ENCODE measurements at places on chromosomes 5 and 9.

- DNase-seq, result no peak
Measured at GRCh38 chr5:56277573-56277972, 44.4 kb upstream of the ANKRD55 start.

DNA sequence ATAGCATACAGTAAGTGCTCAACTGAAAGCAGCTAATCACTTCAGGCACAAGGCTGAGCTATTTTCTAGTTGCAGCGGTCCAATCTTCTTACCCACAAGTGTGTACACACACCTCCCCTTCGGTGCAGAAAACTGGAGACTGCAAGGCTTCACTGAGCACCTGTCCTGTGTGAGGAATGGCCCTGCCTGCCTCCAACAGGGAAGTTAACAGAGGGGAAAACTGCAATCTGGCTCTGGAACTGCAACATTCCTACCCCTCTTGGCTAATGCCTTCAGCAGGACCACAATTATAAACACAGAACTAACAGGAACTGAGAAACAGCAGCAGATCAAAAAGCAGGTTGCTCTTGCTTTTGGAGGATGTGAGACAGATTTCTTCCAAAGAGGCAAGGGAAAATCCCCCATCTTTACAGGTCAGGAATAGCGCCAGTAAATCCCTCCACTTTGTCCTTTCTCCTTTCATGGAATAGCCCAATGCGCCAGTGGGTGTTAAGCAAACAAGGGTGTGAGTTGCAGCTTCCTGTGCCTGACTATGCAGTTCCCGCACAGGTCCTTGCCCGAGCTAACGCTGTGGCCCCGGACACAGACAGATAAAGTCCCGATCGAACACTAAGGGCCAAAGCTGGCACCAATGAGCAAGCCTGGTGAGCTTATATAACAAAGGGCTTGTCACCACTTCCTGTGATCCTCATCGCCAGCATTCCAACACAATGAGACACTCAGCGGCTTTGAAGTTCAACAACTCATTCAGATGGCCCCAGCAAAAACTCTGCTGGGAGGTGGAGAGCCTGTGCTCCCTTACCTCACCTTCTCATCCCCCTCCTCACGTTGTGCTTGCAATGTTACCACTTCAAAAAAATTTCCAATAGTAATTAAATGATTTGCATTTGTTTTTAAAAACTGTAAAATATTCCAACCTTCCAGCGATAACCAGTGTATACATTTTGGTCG is 21.5 kb downstream of the SHB start:
- no peak for DNase-seq

- DNase-seq, result no peak
Measured at GRCh38 chr5:93360436-93361088, 220.5 kb downstream of the NR2F1-AS1 start.

- DNase-seq, result peak; percentile 82
Measured at GRCh38 chr9:130461218-130461630, 16.5 kb downstream of the ASS1 start.

GRCh38 chr9:7239708-7240107 is 481.9 kb downstream of the KDM4C start:
- no peak for DNase-seq

DNA sequence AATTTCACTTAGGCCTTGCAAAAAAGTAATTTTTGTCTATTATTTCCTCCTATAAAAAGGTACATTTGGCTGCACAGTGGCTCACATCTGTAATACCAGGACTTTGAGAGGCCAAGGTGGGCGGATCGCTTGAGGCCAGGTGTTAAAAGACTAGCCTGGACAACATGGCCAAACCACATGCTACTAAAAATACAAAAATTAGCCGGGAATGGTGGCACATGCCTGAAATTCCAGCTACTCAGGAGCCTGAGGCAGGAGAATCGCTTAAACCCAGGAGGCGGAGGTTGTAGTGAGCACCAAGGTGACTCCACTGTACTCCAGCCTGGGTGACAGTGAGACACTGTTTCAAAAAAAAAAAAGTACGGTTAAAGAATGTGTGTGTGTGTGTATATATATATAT is 15.7 kb downstream of the NUP155 start:
- DNase-seq, result no peak

GRCh38 chr5:50715001-50715400 is 48.6 kb downstream of the PARP8 start:
- no peak for DNase-seq

- no peak for DNase-seq
Measured at GRCh38 chr9:122777935-122778627, 10.7 kb upstream of the OR5C1 start.

GRCh38 chr5:154221371-154221896 is 30.9 kb downstream of the GALNT10 start:
- no peak for DNase-seq

DNA sequence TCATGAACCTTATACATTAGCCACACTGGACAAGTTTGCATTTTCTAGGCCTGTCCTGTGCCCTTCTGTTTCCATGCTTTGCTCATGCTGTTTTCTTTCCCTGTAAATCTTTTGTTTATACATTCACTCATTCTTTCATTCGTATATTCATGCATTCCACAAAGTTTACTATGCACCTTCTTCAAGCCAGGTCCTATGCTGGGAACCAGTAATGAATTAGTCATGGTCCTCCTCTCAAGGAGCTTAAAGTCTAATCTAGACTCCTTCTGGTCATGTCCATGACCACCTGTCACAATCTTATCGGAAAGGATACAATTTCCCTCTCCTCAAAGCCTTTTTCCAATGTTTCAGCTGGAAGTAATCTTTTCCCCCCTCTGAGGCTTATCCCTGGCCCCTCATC is 9.1 kb upstream of the XPA start:
- no peak for DNase-seq

DNA sequence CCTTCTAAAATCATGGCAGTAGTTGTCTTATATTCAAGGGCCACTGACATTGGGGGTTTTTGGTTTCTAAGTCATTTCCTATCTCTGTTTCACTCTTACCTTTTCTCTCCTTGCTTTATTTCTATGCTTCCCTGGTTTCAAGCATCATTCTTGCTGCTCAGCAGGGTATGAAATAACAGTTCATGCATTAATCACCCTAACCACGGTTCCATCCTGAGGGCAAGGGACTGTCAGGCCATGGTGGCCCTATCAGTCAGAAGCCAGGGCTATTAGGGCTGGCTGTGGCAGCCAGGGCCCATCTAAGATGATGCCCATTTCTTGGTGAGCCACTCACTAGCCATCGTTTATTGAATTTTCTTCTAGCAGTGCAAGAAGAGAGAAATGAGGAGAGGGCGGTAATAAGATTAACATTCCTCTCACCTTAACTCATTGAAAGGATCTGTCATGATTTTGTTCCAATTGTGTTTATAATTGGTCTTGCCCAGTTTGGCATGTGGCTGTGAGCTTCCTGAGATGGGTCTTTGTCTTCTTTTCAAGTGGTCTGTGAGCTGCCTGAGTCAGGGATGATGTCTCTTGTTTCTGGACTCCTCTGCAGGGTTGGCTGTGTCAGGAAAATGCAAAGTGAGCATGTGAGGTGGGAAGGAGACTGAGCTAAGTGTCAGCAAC is 45.2 kb downstream of the CYSTM1 start:
- DNase-seq, result no peak

DNA sequence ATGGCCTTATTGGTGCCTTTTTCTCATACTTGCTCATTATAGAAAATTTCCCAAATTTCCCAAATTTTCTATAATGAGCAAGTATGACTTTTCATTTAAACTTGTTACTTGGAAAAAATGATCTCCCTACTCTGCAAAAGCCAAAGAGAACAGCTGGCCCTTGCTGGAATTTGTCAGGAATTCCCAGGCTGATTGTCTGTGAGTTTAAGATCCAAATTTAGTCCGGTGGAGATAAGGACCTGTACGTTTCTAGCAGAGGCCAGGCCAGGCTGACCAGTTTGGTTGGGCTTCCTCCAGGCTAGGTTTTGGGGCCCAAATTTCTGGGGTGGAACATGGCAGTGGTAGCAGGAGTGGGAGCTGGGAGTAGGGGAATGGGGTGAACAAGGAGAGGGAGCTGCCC is 51.9 kb downstream of the NEURL1B start:
- DNase-seq, result no peak

DNA sequence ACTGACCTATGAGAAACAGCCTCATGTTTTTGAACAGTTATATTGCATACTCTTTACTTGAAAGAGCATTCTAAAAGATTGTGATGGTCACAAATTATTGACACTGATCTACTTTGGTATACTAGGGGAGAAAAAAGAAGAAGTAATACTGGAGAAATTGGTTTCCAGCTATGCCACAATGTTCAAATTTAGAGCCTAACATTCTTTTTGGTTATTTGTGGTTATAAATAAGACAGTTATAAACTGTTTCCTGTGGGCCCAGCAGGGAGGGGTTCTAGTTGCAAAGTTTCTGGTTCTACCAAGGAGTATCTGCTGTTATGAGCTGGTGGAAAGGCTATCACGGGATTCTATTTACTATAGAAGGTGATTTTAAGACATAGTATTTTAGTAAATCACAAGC is 4.8 kb downstream of the CWC27 start:
- DNase-seq, result no peak

GRCh38 chr9:110130791-110131416 is 77.1 kb downstream of the C9orf152 start:
- DNase-seq, result no peak

- no peak for DNase-seq
Measured at GRCh38 chr9:69949396-69949795, 94.3 kb upstream of the MAMDC2 start.

GRCh38 chr5:16844952-16845351 is 91.1 kb downstream of the MYO10 start:
- DNase-seq, result no peak

- DNase-seq, result no peak
Measured at GRCh38 chr9:103649086-103649485, 445.0 kb upstream of the SMC2 start.

DNA sequence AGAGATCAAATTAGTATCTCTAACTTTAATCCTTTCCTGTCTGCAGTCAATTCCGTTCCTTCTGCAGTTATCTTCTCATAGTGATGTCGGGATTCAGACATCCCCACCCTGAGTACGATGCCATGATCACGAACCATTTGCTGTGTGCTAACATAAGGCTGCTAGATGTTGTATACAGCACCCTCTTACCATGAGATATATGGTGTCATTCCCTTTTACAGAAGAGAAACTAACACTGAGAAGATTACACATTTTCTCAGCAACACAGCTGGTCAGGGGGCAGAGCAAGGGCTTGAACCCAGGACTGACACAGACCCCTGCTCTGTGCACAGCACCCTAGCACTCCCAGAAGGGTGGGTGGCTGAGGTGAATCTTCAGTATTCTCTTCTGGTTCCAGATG is 46.9 kb upstream of the HSD17B4 start:
- DNase-seq, result no peak

- DNase-seq, result no peak
Measured at GRCh38 chr5:161373345-161373707, 173.2 kb downstream of the GABRB2 start.

DNA sequence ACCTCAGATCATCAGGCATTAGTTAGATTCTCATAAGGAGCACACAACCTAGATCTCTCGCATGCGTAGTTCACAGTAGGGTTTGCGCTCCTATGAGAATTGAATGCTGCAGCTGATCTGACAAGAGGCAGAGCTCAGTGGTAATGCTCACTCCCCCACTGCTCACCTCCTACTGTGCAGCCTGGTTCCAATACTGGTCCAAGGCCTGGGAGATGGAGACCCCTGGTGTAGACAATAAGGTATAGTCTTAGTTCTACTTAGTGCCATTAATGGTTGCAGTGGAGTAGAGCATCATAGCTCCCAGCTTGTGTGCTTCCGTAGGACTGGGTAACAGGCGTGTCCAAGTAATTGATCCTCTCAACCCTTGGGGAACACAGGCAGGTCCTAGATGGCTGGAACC is 70.4 kb upstream of the ANKRD55 start:
- DNase-seq, result no peak

DNA sequence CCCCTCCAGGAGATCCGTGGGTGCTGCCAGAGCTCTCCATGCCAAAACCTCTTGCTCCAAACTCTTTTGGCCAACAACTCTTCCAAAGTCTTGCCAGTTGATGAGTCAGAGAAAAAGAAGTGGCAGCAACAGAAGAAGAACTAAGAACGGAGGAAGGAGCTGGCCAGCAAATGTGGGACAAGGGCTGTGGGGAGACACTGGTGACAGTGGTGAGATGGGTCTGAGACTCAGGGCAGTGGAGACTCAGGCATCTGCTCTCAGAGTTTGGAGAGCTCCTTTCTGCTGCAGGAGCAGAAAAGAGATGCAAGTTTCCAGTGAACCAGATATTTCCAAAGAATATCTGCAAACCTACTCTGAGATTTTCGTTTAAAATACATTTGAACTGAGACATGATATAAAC is 92.3 kb upstream of the SEMA6A start:
- DNase-seq, result no peak

DNA sequence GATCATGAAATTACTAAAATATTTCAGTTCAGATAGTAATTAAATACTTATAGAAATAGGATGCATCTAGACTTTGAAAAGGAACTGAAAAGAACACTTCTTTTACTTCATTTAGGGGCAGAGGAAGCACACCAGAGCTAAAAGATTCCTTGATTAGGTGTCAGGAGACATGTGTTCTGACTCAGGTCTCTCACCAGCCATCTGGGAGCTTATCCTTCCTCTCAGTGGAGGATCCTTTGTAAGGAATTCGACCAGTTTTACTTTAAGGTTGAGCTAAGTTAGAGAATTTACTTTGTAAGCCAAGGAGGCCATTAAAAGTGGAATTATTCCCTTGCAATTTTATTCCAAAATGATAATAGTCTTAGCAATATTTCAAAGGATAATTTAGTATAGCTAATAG is 16.7 kb downstream of the VCAN start:
- no peak for DNase-seq

DNA sequence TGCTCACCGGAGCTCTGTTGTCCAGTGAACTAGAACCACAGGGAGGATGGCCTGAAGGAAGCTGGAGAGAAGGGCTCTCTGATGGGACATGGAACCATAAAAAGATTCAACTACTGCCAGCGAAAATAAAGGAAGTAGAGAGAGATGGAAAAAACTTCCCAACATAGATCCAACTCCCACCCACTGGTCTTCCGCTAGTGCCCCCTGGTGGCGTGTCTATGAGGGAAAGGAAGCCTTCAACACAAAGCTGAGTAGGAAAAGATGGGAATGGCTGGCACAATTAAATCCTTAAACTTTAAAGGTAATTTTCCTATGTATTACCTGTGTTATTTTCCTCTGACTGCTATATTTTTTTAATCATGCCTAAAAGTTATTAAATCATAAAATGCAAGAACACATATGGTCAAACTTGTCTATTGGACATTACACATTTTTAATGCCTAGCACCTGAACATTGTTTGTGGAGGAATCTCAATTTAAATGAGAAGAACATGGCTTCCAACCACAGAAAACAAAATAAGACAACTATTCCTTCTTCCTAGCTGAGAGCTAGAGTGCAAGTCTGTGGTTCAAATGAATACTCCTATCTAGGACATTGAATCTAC is 51.5 kb downstream of the CEP120 start:
- peak; percentile 17 for DNase-seq

- no peak for DNase-seq
Measured at GRCh38 chr9:137639303-137640051, 20.7 kb downstream of the EHMT1 start.

GRCh38 chr9:100111235-100111634 is 12.2 kb downstream of the INVS start:
- DNase-seq, result no peak

- no peak for DNase-seq
Measured at GRCh38 chr9:88013035-88013434, 38.7 kb upstream of the CDK20 start.

- DNase-seq, result no peak
Measured at GRCh38 chr9:8412327-8412726, 612.7 kb upstream of the DMAC1 start.

GRCh38 chr9:2624051-2624682 is 2.6 kb downstream of the VLDLR start:
- DNase-seq, result no peak

All from memory B cell (primary cell).